ENCODE measurements at places on chromosomes 16 and 17. TPM values are rescaled to one million over a fixed set of nuclear protein-coding genes. Genes with fewer than 3 reads are reported as not detected.

The SCARF1 gene
- total RNA-seq: 26.3 TPM

The ICAM2 gene
- 55.7 TPM for total RNA-seq

GRCh38 chr17:33596899-33597298 is 303.8 kb upstream of the ASIC2 start:
- no peaks in the 10 kb centered on the region for H3K36me3 ChIP-seq
- no peaks in the 10 kb centered on the region for H3K27me3 ChIP-seq
- no peak for DNase-seq
- no peak overlapping the region for H3K27ac ChIP-seq
- H3K4me3 ChIP-seq: no peak overlapping the region

The UQCRC2 gene
- 155 TPM for total RNA-seq

The TEX19 gene
- total RNA-seq: not detected

- no peak overlapping the region for H3K27ac ChIP-seq
- no peaks in the 10 kb centered on the region for H3K27me3 ChIP-seq
- no peak for DNase-seq
- no peak overlapping the region for H3K4me3 ChIP-seq
These were observed 54.3 kb upstream of the MED13 start for GRCh38 chr17:62119373-62119772.

DNA sequence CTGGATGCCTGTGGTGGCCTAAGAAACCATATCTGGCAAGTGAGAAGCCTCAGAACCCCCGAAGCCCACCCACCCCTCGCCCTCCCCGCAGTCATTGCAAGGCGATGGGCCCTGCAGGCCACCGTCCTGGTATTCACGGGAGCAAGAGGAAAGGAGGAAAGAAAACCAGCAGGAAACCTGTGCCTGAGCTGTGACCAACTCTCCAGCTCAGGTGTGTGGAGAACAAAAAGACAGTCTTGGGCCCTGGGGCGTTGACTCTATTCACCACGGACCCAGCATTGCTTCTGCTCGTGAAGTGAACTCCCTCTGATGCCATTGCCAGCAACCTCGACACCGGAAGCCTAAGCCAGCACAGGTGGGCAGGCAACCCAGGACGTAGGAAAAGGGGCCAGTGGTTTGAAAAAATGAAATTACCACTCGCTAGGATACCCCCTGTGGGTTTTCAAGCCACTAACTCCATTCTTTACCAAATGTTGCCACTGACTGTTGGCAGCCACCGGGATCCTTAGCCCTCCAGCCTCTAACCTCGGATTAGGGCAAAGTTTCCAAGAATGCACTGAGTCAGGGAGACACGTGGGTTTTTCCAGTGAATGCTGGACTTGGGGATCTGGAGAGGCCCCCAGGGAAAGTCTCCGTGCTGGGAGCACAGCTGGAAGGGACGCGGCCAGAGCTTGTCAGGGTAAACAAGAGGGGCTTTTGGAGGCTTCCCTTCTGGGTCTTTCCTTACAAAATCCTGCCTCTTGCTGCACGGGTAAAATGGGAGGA is 25.1 kb downstream of the FA2H start:
- DNase-seq: no peak
- H3K27ac ChIP-seq: no peak overlapping the region
- H3K4me3 ChIP-seq: no peak overlapping the region
- no peaks in the 10 kb centered on the region for H3K27me3 ChIP-seq
